ENCODE measurements at places on chromosomes 6 and 20. TPM values are rescaled to one million over a fixed set of nuclear protein-coding genes. Genes with fewer than 3 reads are reported as not detected.

CCN5 gene
- total RNA-seq, result 2.1 TPM

PRSS35 gene
- 2.4 TPM for total RNA-seq

SEL1L2 gene
- total RNA-seq, result not detected

MCM8 gene
- total RNA-seq, result 2.6 TPM

NNAT gene
- 0.47 TPM for total RNA-seq

NDRG3 gene
- total RNA-seq, result 12.4 TPM

PLA2G7 gene
- not detected for total RNA-seq

CTCFL gene
- total RNA-seq, result 0.23 TPM

Measured in pericardium fibroblast (primary cell).